ENCODE measurements at places on chromosomes 3 and 15.
A peak's percentile ranks its signal among the peaks of the same experiment; 100 is the strongest.

- no peak for DNase-seq
Measured at GRCh38 chr3:157370867-157371266, 65.8 kb upstream of the PTX3 start.

DNA sequence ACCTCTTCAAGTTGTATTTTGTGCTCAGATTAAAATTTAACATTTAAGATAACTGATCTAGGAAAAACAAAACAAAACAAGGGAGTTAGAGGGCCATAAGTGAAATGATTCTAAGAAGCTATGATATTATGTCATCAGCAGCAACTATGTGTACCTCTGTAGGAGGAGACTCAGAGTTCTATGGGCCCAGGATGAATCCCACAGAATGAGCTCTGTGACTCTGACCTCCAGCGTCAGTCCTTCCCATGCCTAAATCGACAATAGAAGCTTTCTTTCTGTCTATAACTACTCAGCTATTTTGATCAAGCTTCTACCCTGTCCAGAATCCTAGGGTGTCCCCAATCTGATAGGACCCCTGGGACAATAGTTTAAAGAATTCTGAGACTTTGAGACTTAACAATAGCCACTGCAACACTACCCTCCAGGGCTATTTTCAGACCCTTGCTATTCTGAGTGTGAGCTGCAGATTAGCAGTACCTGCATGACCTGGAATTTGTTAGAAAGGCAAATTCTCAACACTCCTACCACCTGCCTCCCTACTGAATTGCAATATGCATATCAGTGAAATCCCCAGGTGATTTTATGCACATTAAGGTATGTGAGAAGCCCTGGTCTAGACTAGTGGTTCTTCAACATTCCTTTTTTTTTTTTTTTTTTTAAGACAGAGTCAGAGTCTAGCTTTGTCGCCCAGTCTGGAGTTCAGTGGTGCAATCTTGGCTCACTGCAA is 66.7 kb downstream of the ARHGAP31 start:
- no peak for DNase-seq

- DNase-seq: no peak
Measured at GRCh38 chr3:177427540-177427939, 230.3 kb upstream of the TBL1XR1 start.

DNA sequence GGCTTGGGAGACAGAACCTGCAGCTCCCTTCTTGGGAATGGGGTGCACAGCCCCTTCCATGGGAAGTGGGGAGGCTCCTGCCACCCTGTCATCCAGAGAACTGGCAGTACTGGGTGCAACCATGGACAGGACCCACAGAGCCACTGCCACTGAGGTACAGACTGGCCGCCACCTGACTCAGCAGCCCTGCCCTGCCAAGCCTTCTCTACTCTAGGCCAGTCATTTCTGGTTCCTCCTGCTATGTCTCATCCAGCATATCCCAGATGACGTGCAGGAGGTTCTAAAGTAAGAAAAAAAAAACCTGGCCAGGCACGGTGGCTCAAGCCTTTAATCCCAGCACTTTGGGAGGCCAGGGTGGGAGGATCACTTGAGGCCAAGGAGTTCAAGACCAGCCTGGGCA is 76.9 kb upstream of the RPL32 start:
- no peak for DNase-seq

DNA sequence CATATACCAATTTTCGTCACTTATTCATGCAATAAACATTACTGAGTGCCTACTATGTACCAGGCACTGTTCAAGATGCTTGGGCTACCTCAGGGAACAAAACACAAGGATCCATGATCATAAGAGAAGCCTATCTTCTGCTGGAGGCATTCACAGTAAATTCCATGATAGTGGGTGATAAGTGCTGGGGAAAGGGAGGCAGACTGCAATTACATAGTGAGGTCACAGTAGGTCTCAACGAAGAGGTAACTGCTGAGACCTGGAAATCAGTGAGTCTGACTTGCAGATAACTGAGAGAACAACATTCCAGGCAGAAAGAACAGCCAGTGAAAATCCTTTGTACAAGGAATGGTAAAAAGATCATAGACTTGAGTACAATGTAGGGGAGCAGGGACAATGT is 33.6 kb downstream of the RAF1 start:
- DNase-seq: no peak

DNA sequence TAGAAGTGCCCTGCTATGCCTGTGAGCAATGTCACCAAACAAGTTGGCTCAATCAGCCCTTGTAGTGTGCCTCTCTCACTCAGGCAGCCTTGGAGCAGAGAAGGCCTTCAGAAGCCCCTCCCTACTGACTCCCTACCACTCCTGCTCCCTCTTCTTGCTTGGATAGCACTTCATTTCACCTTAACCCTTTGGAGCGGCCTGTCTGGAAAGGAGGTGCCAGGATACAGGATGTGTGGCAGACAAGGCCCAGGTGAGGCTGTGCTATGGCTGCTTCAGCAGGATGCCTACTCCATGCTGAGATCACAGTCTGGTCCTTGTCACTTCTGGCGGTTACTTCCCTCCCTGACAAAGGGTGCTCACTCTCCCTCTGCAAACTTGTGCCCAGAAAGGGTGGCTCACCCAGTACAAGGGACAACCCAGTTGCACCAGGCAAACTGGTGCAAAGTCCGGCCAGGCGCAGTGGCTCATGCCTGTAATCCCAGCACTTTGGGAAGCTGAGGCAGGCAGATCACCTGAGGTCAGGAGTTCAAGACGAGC is 1.1 kb downstream of the MON1A start:
- no peak for DNase-seq

- DNase-seq: no peak
Measured at GRCh38 chr3:50502584-50503423, 630 bp downstream of the CACNA2D2 start.

DNA sequence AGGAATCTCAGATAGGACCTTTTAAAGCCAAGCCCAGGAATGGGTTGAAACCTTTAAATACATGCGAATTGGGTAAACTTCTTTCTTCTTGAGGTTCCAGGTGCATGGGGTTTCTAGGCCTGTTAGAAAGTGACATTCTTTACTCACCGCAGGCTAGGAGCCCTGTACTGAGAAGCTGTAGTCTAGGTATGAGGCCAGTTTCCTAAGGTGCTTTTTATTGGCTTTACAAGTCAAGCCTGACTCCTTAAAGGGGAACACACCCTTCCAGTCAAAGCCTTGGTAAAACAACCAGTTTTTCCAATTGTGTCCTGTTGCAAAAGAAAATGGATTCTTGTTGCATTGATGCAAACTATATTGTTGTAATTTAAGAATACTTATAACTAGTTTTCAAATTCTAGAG is 76.1 kb upstream of the ATP11B start:
- DNase-seq: no peak

- peak; percentile 30 for DNase-seq
Measured at GRCh38 chr3:14123308-14124222, 1.1 kb downstream of the CHCHD4 start.

- DNase-seq: no peak
Measured at GRCh38 chr3:73245459-73245858, 184.0 kb downstream of the EBLN2 start.

DNA sequence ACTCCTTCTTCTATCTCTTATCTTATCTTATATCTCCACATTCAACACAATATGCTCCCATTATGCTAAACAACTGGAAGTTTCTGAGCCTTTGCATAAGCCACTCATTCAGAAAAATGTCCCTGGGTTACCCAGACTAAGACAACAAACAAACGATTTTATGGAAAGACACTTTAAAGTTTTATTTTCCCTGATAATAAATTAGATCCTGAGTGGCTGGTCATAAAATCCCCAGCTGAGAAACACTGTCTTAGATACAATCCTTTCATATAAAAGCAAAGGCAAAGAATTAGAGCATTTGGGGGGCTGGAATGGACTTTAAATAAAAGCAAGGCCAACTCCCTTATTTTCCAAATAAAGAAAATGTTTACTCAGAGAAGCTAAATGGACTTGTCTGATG is 322.3 kb downstream of the GBE1 start:
- no peak for DNase-seq

- no peak for DNase-seq
Measured at GRCh38 chr3:36318621-36319200, 61.6 kb upstream of the STAC start.

DNA sequence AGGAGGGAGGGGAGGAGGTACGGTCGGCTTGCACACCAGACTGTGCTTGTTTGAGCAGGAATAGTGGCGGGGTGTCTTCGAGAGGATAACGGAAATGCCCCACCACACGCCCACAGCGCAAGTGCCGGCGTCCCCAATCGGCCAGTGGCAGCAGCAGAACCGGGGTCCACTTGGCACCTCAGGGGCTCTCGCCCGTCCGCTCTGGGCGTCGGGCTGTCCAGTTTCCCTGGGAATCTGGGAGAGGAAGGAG is 53.7 kb downstream of the CCDC54 start:
- DNase-seq: peak; percentile 65

- no peak for DNase-seq
Measured at GRCh38 chr3:4233488-4233887, 69.7 kb upstream of the SETMAR start.

DNA sequence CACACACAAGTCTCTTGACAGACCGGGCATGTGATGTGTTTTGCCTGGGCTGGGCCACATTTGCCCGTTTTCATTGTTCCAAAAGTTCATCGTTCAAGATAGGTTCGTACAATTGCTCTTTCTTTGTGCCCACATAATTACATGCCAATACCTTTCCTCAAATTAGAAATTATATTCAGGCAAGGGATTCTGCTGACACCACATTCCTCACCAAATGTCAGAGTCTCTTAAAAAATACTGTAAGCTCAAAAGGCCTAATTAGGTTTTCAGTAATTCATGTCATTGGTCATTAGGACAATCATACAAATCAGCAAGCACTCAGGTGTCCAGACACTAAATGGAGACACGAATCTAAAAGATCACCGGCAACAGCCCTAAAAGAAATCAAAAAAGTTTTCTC is 215.3 kb downstream of the ALCAM start:
- no peak for DNase-seq

GRCh38 chr15:81072551-81072950 is 61.5 kb upstream of the CFAP161 start:
- no peak for DNase-seq

GRCh38 chr3:116338713-116339112 is 106.6 kb downstream of the LSAMP start:
- no peak for DNase-seq

DNA sequence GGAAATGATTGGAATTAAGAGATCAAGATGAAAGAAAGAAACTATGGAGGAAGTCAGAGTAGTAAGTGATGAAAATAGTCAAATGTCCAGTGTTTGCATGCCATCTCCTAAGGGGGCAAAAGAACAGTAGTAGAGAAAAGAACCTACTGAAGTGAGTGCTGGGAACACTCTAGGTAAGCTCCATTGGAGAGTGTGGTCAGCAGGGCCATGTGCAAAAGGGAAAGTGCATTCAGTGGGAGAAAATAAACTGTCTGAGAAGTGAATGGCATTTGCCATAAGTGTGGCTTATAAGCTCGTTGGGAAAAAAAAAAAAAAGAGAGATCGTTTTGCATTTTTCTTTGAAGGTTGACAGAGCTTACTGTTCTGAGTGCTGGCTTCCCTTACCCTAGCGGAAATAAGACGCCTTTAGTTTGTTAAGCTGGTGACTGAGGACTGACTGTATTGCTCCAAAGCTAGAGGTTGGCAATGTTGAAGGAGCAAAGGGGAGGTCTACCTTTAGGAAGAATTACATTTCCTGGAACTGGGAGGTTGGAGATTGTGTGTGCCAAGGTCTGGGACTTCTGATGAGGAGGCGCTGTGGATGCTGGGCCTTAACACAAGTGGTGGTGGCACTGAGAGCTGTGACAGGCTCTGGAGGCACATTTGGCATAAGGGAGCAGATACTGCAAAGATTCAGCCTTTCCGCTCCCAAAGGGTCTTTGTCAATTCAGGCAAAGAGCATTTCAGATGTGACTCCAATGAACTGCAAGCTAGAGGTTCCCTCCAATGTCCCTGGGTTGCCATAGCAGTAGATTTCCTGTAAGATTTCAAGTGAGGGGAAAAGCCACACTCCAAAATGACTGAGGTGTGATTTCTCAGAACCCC is 287.8 kb upstream of the SATB1 start:
- DNase-seq: no peak

- no peak for DNase-seq
Measured at GRCh38 chr15:88048755-88049154, 207.8 kb downstream of the NTRK3 start.

GRCh38 chr3:178584722-178585380 is 48.6 kb downstream of the KCNMB2 start:
- no peak for DNase-seq

- DNase-seq: peak; percentile 77
Measured at GRCh38 chr3:172332256-172333041, 115.8 kb downstream of the GHSR start.

DNA sequence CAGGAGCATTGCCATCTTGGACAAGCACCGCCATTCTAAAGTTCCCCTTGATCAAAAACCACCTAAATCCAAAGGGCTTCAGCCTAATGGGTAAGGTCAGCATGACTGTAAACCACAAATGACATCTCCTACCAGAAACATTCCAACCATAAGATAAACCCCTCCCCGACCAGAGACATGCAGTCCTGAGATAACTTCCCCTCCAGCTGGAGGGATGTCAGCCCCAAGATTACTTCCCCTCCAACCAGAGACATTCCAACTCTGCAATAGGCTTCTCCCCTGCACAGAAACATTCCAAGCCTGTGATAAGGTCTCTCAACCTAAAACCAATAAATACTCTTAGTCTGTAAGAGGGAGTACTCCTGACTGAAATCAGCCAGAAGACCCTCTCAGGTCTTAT is 62.7 kb upstream of the DNAJC19 start:
- DNase-seq: no peak
